HT-29 (cell line): ENCODE measurements at places on chromosomes 2 and 18.

DNA sequence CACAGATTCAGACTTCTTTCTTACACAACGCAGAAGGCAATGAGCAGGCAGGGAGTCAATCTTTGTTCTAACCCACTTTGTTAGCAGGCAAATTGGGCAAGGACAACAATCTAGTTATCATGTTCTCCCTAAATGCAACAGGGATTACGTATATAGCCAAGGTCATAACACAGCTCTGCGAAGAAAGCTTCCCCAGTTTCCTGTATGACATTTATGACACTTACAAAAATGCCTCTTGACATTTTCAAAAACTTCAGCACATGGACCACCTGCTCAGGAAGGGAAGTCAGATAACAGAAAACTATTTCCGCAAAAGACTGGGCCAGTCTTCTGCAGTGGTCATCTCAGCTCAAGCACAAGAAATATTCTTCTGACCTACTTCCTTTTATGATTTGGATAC, 106.1 kb downstream of the IRS1 start:
- DNase-seq = no peak

DNA sequence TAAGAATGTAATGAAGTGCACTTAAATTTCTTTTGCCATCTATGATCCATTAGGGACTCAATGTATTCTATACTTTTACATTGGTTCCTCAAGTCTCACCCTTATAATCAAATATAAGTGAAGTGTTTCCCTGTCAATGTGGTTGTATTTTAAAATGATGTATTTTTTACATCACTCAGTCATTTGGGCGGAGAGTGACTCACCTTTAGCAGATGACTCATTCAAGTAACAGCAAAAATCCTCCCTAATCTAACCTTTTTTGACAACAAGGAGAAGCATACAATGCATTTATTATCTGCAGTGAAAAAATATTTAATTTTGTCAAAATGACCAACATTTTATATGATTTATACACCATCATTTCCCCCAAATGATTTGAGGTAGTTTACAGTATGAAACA, 94.4 kb downstream of the FANCL start:
- DNase-seq = peak; percentile 32

GRCh38 chr2:111667542-111668273, 216.3 kb downstream of the ANAPC1 start:
- DNase-seq = peak; percentile 56

- DNase-seq = no peak
These were observed 76.9 kb downstream of the WDSUB1 start for GRCh38 chr2:159209341-159210306.

DNA sequence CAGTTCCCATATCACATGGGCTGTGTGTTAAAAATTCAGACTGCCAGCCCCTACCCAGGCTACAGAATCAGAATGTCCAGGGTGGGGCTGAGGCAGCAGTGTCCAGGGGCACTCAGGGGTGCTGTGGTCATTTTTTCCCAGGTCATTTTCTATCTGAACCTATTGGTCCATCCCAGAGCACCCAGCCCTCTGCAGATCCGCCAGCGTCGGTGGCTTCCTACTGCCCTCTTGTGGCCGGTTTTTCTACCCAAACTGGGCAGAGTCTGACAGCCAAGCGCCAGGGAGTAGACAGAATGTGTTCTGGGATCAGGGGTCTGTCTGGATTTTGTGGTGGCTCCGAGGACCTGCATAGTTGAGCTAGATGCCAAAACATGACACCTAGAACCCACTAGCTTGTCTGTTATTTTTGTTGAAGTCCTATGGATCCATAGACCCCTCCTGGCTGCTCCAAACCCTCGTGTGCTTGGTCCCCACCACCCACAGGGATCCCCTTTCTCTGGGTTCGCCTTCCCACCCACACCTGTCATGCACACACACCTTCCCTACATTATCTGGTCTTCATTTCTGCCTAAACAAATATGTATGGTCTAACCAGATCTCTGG, 34.1 kb upstream of the RMDN2 start:
- DNase-seq = peak; percentile 89

DNA sequence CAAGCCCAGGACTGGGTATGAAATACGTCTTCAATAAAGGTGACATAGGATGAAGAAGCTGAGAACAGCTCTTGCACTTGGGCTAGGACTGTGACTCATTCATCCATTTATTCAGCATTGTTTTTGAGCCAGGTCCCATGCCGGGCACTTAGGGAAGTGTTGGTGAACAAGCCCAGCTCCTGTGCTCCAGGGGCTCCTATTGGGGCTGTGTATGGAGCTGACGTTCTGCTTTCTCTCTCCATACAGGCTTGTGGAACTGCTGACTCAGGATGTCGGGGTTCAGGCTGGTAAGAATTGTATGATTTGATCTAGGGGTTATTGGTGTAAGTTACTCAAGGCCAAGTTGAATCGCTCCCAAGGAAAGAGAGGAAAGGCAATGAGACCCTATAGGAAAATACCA, 24.0 kb downstream of the MYO7B start:
- DNase-seq = no peak

- DNase-seq = no peak
These were observed 1.1 kb upstream of the SP9 start for GRCh38 chr2:174333372-174334277.

DNA sequence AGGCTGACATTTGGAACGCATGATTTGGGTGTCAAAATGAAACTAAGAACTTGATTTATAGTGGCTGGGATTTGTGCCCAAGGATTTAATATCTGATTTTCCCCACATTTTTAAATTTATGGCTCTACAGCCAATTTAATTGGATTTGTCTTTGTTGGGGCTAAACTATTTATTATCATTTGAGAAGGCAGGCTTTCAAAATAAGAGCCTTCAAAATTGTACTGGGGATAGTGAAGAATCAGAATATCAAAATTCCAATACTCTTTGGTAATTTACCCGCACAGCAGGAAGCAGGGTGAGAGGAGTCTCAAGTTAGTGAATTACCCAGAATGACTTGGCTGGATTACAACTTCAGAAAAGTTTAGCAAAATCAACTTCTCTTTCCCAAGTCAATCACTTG, 278.1 kb downstream of the LRATD1 start:
- no peak for DNase-seq

GRCh38 chr2:222736301-222736700, 64.8 kb downstream of the MOGAT1 start:
- no peak for DNase-seq

DNA sequence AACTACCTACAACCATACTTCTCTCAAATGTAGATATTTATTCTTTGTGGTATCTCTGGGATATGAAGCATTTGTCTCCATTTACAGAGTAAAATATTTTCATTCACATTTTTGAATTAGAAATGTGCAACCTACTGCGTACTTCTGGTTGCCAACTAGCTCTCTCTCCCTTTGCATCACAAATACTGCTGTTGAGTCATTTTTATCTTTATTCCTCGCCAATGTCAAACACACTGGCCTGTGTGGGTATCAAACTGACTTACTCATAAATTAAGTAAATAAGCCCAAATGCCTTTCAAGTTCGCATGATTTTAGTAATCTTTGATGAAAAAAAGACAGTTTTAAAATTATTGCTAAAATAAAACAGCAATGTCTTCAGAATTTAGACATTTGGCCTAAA, 67.3 kb downstream of the STAT4 start:
- no peak for DNase-seq

GRCh38 chr2:169015943-169016342, 15.2 kb downstream of the ABCB11 start:
- DNase-seq = no peak

DNA sequence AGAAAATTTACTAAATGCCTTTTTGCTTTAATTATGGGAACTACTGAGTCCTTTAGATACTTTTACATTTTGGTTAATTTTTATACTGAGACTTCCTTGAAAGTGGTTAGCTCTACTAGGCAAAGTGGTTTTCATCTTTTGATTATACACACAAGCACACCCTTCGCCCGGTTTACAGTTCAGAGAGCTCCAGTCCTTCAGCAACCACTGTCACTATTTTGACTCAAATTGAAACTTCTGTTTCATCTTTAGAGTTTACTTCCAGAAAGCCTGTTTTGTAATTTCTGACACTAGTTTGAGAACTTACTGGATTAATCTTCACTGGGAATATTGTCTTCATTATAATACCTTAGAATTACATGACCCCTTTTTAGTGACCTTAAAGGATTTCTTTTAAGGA, 140.3 kb upstream of the FOSL2 start:
- DNase-seq = no peak

DNA sequence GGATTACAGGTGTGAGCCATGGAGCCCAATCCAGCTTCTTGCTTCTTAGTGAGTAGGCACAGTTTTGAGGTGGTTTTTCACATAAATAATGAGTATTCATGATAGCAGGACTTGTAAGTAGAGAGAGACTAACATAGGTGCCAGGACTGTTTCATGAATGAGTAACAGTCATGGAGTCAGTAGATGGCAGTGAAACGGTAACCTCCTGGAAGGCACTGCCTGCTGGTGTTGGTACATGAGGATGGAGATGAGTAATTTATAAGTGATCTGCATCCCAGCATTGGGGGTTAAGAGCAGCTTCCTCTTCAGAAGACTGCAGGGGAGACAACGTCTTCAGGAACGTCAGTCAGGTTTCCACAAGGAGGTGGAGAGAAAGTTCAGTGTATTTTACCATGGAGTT, 143.8 kb downstream of the HAUS1 start:
- no peak for DNase-seq

DNA sequence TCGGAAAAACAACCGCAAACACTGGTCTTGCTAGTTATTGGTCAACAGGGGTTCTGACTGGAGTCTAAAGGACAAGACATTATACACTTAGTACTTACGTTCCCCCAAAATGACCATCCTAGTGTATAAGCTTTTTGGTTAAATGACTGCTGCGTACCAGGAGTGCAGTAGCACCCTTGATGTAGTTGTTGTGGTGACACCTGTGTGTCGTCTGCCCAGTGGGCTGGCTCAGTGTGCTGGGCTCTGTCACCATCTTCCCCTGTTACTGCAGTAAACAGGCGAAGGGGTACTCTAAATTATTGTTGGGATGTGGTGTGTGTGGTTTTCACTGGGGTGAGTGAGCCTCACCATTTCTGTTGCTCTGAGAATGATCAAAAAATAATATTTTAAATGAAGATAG, 76.2 kb downstream of the MAPRE2 start:
- no peak for DNase-seq

GRCh38 chr2:239459606-239460005, 58.8 kb upstream of the HDAC4 start:
- DNase-seq = no peak

DNA sequence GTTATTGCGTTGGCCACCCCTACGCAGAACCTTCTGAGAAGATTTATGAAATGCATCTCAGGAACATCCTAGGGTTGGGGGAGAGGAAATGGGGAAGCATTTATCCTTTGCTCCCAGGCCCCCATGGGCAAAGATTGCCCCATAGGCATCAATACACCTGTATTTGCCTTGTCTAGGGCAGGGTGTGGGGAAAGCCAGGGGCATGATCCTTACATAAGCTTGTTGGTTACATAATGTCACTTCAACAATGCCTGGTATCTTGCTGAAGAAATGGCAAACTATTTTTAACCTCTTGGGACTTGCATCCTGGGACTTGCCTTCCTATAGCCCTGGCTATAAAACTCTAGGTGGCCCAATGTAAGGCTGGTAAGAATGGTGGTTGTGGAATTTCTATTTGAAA, 53.9 kb upstream of the SPRED2 start:
- DNase-seq = no peak

DNA sequence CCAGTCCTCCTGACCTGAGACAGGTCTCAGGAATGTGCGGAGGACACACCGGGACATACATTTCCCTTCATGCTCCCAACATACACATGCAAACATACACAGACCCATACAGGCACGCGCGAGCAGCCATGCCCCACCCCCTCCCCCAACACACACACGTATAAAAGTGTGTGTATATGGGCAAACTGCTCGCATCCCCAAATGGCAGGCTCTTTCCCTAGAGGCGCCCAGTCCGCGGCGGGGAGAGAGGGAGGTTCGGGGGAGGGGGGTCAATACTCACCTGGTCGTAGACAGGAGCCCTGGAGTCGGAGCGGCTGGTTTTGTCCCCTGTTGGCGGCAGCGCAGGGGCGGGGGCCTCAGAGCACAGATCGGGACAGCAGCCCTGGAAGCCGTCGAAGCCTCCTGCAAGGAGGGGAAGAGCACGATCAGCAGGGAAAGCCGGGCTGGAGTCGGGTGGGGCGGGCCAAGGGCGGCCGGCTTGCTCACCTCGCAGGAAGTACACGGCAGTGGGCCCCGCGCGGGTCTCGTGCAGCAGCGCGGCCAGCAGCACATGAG, 682 bp downstream of the DUSP2 start:
- DNase-seq = peak; percentile 41

GRCh38 chr2:219081701-219082331, 21.1 kb upstream of the IHH start:
- DNase-seq = peak; percentile 63

DNA sequence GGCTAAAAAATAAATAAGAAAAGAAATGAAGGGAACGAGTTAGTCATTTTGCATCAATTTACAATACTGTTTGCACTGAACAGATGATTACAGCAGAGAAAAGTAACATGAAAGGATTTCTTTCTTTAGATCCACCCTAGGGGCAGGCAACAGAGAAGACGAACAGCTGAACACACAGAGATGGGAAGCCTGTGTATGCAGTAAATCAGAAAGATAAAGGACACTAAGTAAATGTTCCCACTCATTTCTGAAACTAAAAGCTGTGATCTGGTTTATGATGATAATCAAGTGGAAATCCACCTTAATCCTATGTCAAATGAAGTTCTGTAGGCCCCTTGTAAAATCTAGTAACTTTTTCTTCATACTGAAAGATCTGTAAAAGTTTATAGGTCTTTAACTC, 54.2 kb downstream of the AKAIN1 start:
- no peak for DNase-seq

DNA sequence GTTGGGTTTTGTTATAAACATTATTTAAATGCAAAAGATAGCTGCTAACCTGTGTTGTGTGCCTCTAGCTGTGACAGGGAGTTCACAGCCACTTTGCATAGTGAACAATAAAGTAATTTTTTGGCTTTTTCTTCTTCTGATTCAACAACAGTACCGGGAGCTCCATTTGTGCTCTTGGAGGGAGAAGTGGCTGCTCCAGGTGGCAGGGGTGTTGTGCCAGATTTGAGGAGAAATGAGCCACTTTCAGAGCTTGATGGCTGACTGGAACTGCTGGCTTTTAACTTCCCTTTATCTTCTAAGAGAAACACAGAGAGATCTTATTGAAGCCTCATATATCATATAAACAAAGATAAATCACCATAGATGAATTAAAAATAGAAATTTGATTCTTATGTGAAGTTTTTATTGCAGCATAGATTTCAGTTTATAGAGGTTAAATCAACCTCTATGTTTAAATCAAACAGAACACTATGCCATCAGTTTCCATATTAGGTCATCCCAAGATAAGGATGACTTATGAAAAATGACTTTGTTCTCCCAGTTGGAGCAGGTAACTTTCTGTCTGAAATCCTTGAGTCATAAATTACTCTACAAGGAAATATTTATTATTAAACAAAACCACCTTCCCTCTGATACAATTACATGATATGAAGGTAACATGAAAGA, 182.0 kb upstream of the SESTD1 start:
- peak; percentile 32 for DNase-seq

- DNase-seq = no peak
These were observed 55.1 kb downstream of the RALBP1 start for GRCh38 chr18:9530226-9531009.

DNA sequence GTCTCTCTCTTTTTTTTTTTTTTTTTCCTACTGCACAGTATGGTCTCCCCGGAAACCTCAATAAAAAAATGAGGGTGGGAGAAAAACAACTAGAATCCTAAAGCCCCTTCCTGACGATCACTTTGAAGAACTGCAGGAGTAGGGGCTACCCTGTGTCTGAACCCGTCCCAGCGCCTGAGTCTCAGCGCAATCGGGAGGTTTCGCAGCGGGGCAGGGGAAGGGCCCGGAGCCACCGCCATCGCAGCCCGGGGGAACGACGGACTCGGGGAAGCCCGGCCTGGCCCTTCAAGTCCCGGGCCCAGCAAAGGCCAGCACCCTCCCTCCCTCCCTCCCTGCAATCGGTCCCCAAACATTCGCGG, 411 bp downstream of the NARS1 start:
- DNase-seq = no peak
